ENCODE measurements at places on chromosomes 2 and 18.

DNA sequence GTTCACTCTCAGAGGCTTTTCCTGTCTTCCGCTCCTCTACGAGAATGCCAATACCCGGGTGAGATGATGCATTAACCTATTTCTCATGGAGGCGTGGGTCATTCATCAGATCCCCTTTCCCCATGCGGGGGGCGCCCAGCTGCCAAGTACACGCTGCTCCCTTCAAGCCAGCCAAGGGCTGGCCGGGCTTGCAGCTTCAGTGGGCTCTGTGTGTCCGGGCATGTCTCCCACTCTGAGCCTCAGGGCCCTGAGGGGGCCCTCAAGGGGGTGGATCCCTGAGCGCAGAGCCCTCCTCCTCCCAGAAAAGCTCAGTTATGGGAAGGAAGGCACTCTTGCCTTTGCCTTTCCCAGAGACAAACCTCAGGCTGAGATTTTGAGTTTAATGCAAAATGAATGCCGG is 431.8 kb upstream of the MYT1L start:
- DNase-seq = no peak

- DNase-seq = no peak
Observed at GRCh38 chr2:100907832-100908231, 87.9 kb downstream of the NPAS2 start.

GRCh38 chr2:18988631-18989232 is 369.7 kb downstream of the OSR1 start:
- no peak for DNase-seq

DNA sequence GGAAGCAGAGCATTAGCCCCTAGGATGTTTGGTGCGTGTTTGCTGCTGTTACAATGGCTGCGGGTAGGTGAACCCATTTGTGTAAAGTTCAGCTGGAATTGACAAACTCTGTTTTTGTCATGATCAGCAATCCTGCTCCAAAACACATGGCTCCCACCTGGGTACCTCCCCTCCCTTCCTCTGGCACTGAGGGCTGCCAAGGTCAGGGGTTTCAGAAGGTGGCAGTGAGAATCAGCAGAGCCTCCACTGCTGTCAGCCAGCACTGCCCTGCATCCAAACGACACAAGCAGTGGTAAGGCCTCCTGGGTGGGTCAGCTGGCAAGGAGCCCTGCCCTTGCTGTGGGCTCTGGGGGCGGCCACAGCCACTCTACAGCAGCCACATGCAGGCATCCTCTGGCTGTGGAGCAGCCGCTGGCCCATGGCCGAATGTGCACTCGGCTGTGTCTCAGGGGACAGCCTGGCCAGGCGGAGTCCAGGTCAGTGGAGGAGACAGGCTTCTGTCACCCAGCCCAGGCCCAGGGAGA is 32.8 kb upstream of the LDLRAD4 start:
- no peak for DNase-seq

- DNase-seq = no peak
Observed at GRCh38 chr2:123035541-123035940, 989.5 kb upstream of the CNTNAP5 start.

GRCh38 chr18:11818486-11819203 is 32.6 kb upstream of the CHMP1B start:
- no peak for DNase-seq

DNA sequence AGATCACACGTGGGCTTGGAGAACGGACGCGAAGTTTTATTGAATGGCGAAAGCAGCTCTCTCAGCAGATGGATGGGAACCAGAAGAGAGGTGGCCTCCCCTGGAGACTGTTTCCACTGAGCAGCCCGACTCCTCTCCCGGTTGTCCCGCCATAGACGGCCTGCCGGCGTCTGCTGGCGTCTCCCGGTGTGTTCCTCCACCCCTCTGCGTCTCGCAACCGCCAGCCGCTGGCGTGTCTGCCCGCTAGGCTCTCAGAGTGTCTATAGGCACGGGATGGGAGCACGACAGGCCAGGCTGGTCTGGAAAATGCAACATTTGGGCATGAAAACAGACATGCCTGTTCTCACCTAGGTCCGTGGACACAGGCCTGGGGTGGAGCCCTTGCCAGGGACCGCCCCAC is 366.7 kb upstream of the SOX11 start:
- no peak for DNase-seq

DNA sequence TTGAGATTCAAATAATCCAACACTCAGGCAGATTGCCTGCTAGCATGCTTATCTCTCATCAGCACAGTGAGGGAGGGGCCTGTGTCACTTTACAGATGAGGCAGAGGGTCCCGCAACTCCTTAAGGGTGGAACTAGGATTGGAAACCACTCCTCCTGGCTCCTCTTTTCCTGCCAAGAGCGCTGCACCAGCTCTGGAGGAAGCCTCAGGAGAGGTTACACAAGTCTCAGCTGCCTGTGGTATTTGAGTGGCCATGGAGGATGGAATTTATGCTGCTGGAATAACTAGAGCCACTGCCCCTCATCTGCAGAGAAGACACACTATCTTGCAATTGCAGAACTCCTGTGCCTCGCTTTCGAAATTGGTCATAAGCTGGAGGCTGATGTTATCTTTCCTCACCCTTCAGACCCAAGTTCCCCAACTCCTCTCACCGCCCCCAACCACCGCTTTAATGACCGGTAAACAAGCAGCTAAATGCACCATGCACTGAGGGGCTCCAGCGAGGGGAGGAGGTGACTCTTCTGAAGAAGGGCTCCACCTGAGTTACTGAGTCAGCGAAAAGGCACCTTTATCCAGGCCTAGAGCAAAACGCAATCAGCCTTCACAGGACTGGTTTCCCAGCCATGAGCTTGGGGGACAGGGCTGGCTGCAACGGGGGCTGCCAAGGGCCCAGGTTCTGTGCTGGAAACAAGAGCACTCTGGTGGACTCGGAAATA is 245.8 kb downstream of the SOX11 start:
- no peak for DNase-seq

DNA sequence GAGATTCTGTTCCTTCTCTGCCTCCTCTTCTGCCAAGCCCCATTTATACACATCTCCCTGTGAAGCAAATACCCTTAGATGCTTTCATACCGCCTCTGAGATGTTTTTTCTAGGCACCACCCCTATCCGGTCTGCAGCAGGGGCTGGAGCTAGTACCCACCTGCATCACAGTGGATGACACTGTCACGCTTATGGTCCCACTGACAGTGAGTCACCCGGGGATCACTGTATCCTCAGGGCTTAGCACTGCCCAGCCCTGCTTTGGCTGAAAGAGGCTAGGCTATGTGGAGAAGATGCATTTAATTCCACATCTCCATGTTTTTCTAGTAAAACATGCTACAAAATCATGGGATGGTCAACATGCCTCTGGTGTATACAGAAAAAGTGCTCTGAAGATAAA is 9.9 kb downstream of the FABP1 start:
- DNase-seq = no peak

DNA sequence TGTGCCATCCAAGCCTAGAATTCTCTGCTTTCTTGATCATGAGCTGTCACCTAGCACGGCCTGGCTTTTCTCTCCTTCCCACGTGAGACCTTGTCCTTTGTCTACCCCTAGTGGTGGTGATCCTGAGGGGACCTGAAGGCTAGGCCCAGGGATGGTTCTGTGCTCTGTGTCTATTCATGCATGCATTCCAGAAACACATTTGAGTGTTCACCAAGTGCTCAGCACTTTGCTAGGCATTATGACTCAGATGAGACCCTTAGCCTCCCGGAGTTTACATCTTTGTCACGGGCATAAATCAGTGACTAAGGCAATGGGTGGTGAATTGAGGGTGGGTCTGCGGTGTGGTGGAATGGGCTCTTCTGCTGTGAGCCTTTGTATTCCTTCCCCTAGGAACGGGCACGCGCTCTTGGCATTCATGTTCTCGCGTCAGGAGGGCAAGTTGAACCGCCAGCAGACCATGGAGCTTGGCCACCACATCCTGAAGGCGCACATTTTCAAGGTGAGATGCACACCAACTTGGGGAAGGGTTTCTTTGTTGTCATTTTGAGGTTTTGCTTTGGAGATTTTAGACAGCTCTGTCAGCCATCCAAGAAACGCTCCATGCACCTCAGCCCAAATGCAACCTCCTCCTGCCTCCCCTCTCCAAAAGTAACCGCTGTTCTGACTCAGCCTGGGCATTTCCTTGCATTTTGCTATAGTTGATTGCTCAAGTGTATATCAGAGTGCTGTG is 100.9 kb downstream of the WDSUB1 start:
- no peak for DNase-seq

DNA sequence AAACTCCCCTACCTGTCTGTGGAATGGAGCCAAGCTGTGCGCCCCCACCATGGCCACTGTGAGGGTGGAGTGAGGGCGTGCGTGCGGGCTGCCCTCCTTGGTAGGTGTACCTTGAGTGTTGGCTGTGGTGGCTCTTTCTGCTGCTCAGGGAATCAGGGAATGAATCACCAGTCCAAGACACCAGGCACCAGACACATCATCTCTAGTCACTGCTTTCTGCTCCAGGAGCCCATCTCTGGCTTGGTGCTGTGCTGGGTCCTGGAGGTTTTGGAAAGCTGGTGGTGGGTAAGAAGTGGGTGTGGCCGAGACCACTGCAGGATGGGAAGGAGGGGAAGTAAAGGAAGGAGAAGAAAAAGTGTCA is 209.9 kb downstream of the SEPTIN10 start:
- no peak for DNase-seq

- DNase-seq = peak; percentile 86
Observed at GRCh38 chr2:15040429-15041084, 408.0 kb downstream of the LRATD1 start.

- DNase-seq = no peak
Observed at GRCh38 chr2:44135771-44136170, 32.9 kb upstream of the PPM1B start.

DNA sequence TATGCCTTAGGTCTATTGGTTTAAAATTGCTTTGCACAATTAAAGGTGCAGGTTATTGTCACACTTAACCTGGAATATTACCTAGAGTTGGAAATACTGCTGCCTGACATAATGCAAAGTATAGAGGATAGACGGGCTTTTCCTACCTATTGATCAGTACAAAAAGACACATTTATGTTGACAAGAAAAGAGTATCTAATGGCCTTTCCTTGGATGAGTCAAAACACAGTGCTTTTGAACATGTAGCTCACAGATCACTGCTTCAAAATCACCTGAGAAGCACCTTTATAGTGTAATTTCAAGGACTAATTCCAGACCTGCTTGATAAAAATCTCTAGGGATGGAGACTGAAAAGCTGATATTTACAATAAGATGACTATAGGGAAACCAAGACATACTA is 262.8 kb downstream of the DCC start:
- no peak for DNase-seq

- DNase-seq = no peak
Observed at GRCh38 chr2:204722691-204723090, 177.4 kb downstream of the PARD3B start.

DNA sequence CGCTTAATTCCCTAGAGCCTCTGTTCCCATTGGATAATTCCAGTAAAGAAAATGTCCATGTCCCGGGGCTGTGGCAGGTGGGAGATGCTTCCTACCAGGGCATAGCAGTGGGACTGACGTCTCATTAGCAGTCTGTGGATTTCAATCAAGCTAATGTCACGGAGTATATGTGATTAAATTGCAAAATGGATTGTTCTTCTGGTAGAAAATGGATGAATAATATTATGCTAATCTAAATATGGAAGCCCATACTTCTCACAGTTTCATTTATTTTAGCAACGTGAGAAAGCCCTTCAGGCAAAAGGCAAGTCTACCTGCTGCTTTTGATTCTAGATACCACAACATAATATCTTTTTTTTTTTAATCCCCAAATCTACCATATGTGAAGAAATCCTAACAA is 185.5 kb downstream of the DNER start:
- DNase-seq = no peak

DNA sequence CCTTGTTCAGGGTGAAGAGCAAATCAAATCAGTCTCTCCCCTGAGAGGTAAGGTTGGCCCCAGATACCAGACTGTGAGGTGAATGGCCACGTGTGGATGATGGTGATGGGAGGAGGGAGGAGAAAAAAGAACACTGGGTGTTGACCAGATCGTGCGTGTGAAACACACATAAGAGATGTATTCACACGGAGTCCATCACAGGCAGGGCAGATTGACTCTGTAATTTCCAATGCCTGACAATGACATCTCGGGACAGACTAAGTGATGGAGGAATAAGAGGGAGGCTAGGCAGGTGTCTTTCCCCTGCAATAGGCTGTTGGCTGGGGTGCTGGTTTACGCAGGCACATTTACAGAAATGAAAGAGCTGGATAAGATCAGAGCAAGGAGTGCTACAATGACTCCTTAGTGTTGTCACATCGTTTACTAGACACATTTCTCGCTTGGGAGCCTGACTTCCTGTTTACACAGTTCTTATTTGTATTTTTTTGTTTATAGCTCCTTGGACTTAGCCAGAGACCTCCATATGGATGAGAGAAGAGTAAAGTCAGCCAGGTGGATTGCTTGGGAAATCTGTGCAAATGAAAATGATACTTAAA is 43.1 kb downstream of the CPO start:
- peak; percentile 54 for DNase-seq

- no peak for DNase-seq
Observed at GRCh38 chr18:43547456-43547855, 270.2 kb upstream of the SYT4 start.

DNA sequence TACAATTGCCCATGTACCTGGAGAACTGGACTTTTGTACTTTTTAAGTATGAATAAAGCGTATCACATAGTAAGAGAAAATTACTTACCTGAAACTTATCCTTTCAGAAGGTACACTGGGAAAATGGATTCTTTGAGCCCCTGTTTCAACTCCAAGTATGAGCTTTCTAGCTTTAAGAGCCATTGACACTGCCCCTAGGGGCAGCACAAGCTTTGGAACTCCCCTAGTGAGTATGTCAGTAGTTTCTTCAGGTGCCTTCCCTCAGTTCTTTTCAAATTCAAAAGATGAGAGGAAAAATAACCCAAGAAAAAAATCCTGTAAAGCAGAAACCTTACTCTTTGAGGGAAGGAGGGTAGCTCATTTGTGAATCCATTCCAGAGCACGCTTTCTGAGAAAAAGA is 124.1 kb downstream of the MEMO1 start:
- no peak for DNase-seq

- DNase-seq = no peak
Observed at GRCh38 chr2:133439565-133439920, 128.7 kb downstream of the NCKAP5 start.

All from NCI-H1694 treated with DMSO at 0.1 percent for 48 hours (cell line).